Hematopoietic multipotent progenitor cell treated with erythropoietin and hydrocortisone succinate and interleukin-3 and kit ligand, for 15 days (in vitro differentiated cells): ENCODE measurements at places on chromosomes 5 and 9.

DNA sequence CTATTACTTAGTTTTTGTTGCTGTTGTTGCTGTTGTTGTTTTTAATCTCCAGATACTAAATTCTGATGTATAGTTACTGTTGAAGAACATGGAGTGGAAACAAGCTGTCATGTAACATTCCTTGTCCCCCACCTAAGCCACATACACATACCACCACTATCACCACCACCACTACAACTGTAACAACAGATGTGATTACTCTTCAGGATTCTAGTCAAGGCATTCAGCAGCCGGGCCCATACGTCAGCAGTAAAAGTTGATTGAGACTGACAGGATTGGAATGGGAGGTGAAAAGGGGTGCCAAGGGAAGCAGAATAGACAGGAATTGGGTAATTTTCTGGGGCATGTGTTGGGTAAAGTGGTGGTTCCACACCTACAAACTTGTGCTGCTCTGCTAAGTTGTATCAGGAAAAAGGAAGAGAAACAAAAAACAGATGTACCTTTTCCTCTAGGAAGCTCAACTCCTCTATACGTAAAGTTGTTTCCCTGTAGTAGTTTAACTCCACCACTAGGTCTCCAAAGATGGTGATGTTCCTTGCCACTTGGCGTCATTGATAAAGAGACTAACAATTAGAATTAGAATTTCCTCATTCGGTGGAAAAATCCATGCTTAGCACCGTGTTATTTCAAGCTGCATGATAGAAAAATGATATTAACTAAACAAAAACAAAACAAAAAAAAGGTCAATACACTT is 138.6 kb downstream of the ARRDC3 start:
- DNase-seq: no peak

DNA sequence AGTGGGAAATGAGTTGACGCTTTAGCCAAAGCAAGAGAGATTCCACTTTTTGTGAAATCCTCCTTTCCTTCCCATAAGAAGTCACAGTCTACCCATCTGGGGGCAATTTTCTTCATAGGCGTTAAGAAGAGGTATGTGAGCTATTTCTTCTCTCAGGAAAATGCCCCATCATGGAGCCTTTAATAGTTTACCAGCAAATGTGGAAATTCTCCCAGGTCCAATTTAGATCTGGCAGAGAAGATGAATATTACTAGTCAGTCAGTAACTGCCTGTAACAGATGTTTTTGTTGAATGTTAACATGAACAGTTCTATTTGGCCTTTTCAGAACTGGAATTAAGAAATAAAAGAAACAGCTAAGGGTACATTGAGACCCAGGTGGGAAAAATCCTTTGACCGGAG is 156.4 kb upstream of the RFX3 start:
- DNase-seq: no peak

DNA sequence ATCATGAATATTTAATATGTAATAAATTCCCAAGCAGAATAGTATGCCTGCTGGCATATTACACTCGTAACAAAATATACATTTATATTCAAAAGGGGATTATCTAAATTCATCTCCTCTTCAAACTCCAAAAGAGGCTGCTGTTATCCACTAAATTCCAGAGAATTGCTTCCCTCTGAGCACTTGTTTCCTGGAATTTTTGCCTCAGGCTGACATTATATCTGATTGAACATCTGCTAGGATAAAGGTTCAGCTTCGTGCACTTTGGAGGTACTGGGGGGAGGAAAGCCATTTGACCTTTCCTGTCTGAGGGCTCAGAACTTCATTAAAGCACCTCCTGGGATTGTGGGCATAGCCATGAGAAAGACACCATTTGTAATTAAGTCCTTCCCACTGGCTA is 4.3 kb upstream of the HAPLN1 start:
- no peak for DNase-seq

DNA sequence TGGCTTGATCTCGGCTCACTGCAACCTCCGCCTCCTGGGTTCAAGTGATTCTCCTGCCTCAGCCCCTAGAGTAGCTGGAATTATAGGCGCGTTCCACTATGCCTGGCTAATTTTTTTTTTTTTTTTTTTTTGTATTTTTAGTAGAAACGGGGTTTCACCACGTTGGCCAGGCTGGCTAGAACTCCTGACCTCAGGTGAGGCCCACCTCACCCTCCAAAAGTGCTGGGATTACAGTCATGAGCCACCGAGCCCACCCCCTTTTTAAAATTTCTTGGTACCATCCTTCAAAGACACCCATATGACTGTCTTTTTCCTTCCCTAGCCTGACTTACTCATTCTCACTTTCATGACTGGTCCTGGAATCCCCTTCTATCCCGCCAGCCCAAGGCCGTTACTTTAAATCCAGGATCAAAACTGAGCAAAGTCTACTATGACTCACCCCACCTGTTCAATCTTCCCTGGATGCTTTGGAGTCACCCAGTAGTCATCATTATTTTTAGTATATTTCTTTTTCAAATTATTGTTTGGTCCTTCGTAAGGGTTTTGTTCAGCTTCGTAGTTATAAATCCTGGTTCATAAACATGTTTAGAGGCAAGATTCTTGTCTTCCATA is 1.2 kb upstream of the TBCA start:
- no peak for DNase-seq

DNA sequence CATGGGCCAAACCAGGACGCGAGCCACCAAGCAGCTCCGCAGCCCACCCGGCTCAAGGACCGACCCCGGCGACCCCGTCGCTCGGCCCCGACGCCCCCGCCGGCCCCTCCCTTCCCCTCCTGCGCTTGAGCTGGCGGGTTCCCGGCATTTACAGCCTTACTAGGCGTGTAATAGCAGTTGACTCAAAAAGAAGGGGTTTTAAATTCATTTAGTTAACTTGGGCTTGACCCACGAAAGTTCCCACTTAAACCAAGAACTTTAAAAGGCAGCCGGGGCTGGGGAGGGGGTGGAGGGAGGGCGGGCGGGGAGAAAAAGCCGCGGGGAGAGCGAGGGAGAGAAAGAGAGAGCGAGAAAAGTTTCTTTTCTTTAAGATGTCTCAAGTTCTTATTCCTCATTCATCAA is 636 bp downstream of the PRDM12 start:
- no peak for DNase-seq

DNA sequence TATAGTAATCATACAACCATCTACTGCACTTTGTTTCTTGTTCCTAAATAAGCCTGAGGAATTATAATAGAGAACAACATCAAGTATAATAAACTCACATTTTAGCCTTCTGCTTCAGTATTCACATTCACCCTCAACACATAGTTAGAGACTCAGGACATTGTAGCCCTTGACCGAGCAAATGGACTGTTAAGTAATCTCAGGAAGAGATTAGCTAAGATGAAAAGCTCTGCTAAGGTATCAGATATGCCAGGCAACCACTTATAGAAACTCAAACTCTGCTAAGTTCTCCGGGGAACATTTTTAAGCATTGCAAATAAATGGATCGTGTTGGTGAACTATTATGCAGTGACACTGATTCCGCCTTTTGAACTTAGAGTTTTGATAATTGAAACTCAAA is 252.0 kb downstream of the DTWD2 start:
- DNase-seq: no peak

DNA sequence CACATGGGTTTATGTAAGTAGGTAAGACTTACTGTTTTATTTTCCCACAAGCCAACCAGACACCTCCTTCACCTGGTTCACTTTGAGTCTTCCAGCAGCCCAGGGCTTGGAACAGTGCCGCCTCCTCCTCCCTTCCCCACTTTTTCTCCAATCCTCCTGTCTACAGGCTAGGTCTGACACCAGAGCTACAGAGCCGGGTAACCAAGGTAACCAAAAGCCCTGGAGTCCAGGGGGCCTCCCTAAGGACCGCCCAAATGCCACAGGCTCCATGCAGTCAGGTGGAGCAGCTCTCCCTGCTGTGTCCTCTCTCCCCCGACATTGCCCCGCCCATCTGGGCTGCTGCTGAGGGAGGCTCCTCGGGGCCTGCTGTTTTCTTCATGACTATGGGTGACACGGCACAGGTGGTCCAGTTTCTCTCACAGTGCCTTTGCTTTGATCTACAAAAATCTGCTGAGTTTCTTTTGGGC is 138.0 kb upstream of the EFNA5 start:
- no peak for DNase-seq

- DNase-seq: no peak
Observed at GRCh38 chr5:138752341-138752950, 779 bp upstream of the CTNNA1 start.

- no peak for DNase-seq
Observed at GRCh38 chr5:143506836-143507552, 103.5 kb upstream of the NR3C1 start.

DNA sequence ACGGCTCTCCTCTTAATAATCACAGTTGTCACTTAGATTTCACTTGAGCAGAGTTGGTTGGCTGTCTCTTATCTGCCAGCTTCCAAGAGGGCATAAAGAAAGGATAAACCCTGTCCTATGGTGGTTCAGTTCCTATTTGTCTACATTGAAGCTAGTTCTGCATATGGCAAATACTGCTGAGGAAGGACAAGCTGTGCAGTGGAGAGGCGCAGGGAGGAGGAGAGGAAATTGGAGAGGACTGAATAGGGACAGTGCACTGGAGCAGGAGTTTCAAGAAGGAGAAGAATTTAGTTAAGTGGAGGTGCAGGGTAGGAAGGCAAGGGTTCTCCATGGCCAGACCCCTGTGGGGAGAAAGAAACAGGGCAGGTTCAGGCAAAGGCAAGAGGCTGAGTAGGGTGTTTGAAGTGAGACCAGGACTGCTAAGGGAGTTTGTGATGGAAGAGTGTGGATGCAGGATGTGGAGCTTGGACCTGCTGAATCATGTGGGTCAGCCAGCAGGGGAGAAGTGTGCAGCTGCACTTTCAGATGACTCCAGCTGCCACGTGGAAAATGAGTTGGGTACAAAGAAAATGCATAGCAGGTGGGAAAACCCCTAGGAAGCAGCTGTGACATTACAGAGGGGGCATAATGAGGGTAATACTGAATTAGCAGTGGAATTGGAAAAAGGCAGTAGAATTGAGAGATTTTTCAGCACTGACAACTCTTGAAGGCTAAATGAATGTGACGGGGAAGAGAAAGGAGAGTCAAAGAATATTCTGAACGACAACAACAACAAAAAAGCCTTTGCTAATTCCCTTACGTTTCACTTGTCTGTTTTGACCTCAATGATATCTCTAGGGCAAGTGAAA is 66.8 kb downstream of the MAMDC2 start:
- no peak for DNase-seq

DNA sequence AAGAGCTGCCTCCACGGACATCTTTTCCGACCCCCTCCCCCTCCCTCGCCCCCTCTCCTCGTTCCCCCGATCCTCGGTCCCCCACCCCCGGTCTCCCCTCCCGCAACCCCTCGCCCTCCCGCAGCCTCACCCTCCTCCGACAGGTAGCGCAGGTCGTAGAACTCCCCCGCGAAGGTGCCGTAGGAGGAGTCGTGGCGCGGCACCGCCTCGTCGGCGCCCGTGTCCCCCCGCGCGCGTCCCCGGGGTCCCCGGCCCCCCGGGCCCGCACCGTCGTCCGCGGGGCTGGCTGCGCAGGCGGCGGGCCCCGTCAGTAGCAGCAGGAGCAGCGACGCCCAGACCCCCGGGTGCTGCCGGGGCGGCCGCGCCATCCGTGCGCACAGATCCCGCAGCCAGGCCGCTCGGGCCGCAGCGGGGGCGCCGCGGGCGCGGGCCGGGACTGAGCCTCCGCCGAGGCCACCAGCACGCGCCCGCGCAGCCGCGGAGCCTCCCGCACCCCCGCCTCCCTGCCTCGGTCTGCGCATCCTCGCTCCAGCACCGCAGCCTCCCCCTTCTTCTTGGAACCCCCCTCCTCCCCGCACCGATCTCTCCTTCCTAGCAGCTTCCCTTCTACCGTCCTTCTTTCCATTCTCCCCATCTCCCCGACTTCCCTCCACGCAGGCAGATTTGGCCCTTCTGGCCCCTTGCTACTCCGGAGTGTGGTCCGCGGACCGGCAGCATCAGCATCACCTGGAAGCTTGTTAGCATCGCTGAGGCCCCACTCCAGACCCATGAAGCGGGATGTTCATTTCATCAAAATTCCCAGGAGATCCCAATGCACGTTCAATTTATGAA is at the start of gene FRRS1L:
Gene FRRS1L, minus strand, starts transcription at position 479 of the 831 bp plus-strand sequence. Its CDS starts 111 bp downstream, at position 368.
- no peak for DNase-seq

- DNase-seq: no peak
Observed at GRCh38 chr5:16229357-16229940, 49.9 kb upstream of the MARCHF11 start.

- DNase-seq: no peak
Observed at GRCh38 chr5:171476701-171477100, 57.3 kb downstream of the FGF18 start.

- DNase-seq: no peak
Observed at GRCh38 chr9:69542942-69543704, 129.0 kb downstream of the APBA1 start.

- no peak for DNase-seq
Observed at GRCh38 chr9:110464321-110464720, 115.2 kb downstream of the SVEP1 start.

DNA sequence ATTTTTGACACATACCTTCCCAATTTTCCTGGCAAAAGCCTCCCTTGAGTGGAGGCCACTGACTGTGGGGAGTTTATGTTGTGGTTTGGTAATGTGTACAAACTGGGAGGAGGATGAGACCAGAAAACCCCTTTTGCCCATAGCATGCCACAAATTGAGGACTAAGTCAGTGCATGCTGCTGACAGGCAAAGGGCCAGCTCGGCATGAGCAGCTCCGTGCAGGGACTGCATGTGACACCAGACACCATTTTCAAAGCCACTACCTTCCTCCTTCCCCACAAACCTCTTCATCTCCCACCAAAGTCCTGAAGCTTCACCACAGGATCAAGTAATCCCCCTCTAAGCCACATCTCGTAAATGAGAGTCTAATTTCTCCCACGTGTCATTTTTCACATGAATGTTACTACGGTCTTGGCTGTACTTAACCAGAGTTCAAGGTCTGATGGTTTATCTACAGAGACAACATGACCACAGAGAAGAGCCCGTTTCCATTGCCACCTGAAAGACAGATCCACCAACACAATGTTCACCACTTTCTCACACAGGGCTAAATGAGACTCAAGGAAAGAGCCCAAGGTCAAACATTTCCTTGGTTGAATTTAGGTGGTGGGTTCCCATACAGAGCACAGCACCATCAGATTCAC is 106.5 kb downstream of the NFIB start:
- DNase-seq: no peak

GRCh38 chr9:136604823-136605525 is 57.7 kb upstream of the EGFL7 start:
- no peak for DNase-seq

- no peak for DNase-seq
Observed at GRCh38 chr9:126523611-126524111, 90.1 kb upstream of the LMX1B start.

- DNase-seq: no peak
Observed at GRCh38 chr5:77449981-77450380, 42.1 kb downstream of the WDR41 start.

DNA sequence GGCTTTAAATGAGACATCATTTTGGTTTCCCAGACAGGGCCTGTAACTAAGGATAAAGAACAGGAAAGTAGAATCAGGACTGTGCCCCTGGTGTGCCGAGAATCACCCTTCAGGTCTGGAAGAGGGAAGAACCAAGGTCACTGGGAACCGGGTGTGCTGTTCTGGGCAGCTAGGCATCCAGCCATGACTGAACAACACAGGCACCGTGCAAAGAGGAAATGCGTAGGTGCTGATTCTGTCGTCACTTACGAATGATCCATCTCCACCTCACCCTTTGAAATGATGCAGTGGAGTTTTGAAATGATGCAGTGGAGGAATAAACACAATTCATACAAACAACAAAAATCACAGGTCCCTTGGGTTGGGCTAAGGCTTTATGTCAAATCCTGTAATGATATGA is 64.4 kb downstream of the MAP1B start:
- no peak for DNase-seq
